ENCODE measurements at places on chromosomes 4 and X.

GRCh38 chrX:154426916-154427770 lies 1.3 kb upstream of the ATP6AP1 start:
- no peak for DNase-seq

- no peak for DNase-seq
These were observed 23.4 kb downstream of the ZFYVE28 start for GRCh38 chr4:2395038-2395437.

- DNase-seq, result no peak
These were observed 1.8 kb downstream of the ATP11C start for GRCh38 chrX:139930916-139931645.

- no peak for DNase-seq
These were observed 29.3 kb downstream of the RAP1GDS1 start for GRCh38 chr4:98290511-98290910.

- no peak for DNase-seq
These were observed 626 bp downstream of the JADE3 start for GRCh38 chrX:46912603-46913491.

GRCh38 chr4:42167709-42168108 lies 15.3 kb upstream of the BEND4 start:
- no peak for DNase-seq

- DNase-seq, result no peak
These were observed 31.0 kb downstream of the NSG1 start for GRCh38 chr4:4417886-4418285.

GRCh38 chr4:76197971-76198410 lies 15.6 kb downstream of the SCARB2 start:
- DNase-seq, result no peak

DNA sequence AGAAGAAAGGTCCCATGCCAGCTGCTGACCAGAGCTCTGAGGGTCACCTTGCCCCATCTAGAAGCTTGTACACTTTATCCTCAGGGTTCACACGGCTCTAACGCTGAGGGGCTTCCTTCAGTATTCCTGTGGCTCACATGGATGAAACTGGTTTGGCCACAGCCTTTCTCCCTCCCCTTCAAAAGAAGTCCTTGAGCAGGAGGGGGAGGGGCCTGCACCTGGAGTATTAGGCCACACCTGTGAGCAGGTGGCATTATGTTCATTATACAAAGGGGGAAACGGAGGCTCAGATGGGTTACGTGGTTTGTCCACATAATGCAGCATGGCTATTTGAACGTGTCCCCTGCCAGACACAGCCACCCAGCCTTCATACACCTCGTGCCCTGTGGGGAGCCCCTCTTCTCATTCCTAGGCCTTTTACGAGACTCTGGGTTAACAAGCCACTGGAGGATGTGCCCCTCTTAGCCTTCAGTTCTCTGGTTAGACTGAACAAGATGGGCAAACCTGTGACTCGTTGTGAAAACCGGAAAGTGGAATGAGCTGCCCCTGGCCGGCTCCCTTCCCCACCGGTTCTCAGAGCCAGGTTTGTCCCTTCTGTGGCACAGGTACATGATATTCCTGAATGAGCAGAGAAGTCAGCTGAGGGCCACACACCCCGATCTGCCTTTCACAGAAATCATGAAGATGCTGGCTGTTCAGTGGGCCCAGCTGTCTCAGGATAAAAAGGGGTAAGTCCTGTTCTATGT lies 27.2 kb upstream of the JAKMIP1 start:
- no peak for DNase-seq

DNA sequence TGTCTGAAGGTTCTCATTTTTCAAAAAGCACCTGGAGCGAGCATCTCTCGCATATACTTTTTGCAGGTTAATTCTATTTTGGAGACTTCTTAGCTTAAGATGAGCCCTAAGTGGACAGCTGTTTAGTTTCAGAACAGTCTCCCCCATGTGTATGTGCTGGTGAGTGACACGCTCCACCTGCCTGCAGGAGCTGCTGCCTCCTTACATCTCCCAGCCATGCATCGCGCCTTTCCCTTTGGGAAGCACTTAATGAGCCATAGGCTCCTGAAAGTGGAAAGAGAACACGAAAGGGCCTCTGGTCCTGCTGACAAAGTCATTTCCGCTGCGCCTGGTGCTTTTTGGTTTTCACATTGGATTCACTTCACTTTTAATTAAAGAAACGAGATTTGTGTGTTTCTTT lies 56.1 kb downstream of the TRIML2 start:
- DNase-seq, result no peak

DNA sequence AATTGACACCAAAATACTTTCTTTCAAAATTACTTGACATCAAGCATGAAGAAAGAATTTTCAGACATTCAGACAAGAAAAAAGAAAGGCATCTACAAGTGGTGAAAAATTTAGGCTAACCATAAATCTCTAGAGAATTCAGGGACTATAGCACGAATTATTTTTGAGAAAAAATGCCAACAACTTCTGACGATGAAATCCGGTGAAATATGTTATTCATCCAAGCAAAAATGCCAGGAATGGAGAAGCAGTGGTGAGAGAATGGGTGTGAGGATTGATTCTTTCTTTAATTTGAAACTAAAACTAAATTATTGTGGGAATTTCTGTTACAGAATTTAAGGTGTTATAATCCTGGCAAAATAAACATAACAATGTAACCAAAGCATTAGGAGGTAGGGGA lies 69.4 kb upstream of the SORBS2 start:
- DNase-seq, result peak; percentile 5

- no peak for DNase-seq
These were observed 26.3 kb upstream of the NUDT6 start for GRCh38 chr4:122948671-122949070.

- no peak for DNase-seq
These were observed 480.1 kb downstream of the IL1RAPL1 start for GRCh38 chrX:29067351-29067750.

DNA sequence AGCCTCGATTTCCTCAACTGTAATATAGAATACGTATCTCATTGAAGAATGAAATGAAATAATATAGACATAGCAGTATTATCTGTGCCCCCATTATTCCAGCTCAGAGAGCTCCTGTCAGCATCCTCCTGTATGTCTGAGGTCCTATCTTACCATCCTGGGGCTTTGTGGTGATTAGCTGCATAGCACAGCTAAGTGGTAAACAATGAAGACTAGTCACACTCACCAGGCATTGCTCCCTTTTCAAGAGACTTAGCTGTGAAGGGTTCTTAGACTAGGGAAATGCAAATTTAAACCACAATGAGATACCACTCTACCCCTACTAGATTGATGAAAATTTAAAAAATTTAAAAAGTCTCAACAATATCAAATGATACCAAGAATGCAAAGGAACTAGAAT lies 172.9 kb downstream of the SLC39A8 start:
- DNase-seq, result no peak

DNA sequence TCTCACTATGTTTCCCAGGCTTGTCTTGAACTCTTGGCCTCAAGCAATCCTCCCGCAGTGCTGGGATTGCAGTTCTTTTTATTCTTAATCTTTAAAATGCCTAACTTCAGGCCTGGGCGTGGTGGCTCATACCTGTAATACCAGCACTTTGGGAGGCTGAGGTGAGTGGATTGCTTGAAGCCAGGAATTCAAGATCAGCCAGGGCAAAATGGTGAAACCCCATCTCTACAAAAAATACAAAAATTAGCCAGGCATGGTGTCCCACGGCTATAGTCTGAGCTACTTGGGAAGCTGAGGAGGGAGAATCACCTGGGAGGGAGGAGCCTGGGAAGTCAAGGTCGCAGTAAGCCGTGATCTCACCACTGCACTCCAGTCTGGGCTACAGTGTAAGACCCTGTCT lies 45.9 kb downstream of the PLS3 start:
- no peak for DNase-seq

- peak; percentile 45 for DNase-seq
These were observed 46.2 kb downstream of the MAGEB5 start for GRCh38 chrX:26262121-26262523.

DNA sequence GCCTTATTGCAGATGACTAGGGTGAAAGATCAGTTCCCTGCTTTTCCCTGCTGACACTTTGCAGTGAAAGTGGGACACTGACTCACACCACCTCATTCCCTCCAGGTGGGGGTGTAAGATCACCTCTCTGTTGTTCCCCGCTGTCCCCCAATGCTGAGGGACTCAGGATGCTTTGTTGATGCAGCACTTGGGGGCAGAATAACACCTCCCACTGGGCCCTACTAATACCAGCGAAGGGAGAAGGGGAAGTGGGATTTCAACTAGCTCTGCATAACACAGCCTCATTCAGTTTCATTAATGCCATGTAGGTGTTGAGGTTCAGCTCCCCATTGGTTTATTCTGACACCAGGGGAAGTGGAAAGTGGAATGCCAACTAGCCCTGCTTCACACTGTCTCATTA lies 43.6 kb upstream of the IL1RAPL2 start:
- no peak for DNase-seq

- no peak for DNase-seq
These were observed 246.0 kb downstream of the DCTD start for GRCh38 chr4:182671231-182671630.

DNA sequence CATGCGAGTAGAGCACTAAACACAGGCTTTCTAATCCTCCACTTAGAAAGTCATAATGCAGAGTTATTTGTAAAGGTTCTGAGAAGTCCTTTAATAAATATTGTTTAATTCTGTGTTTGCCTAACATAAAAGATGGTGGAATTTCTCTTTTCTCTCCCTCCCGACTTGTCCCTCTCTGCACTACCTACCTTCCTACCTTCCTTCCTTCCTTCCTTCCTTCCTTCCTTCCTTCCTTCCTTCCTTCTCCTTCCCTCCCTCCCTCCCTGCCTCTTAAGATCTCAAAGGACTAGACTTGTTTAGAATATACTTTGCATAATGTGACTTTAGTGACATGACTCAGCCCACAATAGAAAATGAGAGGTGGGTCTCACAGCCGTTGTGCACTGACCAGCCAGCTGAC lies 156.3 kb upstream of the TAPT1 start:
- no peak for DNase-seq

All from HS-5 (cell line).